ENCODE measurements at places on chromosomes 7 and 10.

DNA sequence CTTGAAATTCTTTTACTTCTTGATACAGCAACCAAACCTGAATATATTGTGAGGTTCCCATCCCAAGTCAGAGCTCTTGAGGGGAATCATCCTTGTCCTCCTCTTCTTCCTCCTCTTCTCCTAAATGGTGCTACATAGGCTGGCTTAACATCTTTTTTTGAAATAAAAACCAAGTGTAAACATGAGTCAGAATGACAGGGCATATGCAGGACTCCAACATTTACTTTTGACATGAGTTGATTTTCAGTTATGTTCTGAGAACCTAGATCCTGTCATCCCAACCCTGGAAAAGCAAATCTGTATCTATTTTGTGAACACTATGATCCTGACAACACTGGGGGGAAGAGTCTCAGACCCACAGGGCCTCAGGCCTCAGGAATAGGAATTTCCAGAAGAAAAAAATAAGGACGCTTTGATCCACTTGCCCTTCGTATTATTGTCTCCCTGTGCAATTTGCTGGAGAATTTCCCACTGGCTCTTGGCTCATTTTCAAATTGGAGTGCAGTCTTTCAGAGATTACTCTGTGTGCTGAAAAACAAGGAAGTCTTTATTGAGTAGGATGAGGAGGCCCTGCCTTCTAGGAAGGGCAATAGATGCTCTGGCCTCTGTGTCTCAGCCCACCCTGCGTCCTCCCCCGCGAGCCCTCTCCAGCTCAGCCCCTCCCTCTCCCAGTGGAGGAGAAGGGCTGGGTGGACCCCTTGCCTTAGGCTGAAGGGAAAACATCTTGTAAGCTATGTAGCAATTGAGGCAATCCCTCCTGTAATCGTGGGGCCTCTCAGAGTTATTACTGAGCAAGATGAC lies 121.6 kb downstream of the CREB5 start:
- DNase-seq, result no peak

DNA sequence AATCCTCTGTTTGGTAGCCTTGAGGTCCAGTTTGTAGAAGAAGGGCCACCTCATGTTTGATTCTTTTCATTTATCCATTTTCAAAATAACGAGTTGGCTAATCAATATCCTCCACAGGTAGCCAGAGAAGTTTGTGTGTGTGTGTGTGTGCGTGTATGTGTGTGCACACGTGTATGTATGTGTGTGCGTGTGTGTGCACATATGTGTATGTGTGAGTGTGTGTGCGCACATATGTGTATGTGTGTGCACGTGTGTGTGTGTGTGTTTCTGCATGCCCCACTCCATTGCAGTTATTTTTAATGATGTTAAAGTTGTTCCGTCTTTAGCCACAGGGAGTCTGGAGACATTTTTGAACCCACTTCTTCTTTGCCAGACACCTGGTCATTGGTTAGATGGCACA lies 112.8 kb upstream of the PRKCQ start:
- no peak for DNase-seq

- DNase-seq, result no peak
These were observed 218.9 kb downstream of the DOCK4 start for GRCh38 chr7:111987115-111987826.

DNA sequence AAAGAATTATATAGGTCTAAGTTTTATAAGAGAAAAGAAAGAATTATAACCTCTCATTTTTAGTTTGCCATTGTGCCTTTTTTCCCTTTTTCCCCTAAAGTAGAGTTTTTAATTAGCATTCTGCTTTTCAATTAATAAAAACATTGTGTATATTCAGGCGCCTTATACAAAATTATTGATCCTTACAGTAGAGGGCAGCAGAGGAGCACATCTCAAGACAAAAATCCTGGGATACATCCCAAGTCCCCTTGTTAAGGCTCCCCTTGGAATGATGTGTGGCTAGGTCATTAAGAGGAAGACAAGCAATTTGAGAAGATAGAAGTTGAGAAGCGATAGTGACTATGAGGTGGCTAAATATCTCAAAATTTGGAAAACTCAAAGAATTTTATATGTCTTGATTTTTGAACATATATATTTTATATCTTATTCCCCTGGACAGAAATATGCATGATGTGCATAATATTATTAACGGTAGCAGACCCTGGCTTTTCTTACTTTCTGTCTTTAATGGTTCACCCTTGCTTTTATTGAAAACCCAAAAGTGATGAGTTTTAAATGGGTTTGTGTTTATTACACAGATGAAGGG lies 19.1 kb upstream of the TPK1 start:
- DNase-seq, result no peak

DNA sequence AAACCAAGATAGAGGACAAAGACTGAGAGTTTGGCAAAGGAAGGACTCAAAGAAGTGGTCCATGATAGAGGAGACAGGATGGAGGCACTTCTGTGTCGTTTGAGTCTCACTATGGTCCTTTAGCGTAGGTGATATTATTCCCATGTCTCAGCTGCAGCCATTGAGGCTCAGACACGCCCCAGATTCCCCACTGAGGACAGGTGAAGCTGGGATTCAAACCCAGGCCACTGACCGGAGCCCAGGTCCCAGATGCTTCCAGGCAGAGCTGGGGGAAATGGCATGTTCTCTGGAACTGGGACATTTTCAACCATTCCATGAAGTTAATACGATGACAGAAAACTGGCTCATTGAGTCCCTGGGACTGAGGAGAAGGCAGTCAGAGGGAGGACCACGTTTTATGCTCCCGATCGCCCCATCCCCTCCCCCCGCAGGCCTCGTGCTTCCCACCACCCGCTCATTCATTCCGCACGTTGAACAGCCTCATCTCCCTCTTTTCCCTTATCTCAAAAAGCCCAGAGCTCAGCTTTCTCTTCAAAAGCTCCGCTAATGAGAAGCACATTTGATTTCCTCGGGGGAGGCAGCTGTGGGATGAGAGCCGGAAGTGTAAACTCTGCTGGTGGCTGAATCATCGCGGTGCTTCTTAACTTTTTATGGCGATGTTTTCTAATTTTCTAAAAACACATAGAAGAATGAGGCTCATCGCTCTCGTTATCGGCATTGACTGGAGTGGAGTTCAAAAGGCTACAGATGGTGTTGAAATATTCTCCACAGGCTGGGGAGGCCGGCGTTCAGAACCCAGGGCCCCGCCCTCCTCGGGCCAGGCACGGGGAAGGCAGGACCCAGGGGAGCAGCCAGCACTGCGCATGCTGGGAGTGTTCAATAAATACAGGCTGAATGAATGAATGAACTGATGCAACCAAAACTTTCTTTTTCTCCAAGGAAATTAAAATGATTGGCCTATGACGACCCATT lies 64.0 kb downstream of the OAT start:
- DNase-seq, result peak; percentile 82

DNA sequence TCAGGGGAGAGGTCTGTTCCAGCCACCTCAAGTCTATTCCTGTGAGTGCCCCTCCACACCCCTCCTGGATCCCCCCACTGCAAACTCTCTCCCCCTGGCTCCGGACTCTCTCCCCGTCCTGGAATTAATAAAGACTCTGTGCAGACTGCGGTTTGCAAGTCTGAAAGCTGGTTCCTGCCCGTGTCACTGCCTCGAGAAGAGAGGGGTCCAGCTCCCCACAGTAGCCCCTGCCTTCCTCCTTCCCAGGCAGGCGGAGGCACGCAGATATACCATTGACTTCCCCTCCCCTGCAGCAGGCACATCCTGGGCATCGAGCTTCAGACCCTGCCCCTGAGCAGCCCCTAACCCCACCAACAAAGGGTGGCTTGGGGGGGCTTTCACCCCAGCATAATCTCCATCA lies 2.2 kb upstream of the ELN start:
- DNase-seq, result no peak

- DNase-seq, result no peak
These were observed 38.1 kb downstream of the FAM107B start for GRCh38 chr10:14736600-14737081.

DNA sequence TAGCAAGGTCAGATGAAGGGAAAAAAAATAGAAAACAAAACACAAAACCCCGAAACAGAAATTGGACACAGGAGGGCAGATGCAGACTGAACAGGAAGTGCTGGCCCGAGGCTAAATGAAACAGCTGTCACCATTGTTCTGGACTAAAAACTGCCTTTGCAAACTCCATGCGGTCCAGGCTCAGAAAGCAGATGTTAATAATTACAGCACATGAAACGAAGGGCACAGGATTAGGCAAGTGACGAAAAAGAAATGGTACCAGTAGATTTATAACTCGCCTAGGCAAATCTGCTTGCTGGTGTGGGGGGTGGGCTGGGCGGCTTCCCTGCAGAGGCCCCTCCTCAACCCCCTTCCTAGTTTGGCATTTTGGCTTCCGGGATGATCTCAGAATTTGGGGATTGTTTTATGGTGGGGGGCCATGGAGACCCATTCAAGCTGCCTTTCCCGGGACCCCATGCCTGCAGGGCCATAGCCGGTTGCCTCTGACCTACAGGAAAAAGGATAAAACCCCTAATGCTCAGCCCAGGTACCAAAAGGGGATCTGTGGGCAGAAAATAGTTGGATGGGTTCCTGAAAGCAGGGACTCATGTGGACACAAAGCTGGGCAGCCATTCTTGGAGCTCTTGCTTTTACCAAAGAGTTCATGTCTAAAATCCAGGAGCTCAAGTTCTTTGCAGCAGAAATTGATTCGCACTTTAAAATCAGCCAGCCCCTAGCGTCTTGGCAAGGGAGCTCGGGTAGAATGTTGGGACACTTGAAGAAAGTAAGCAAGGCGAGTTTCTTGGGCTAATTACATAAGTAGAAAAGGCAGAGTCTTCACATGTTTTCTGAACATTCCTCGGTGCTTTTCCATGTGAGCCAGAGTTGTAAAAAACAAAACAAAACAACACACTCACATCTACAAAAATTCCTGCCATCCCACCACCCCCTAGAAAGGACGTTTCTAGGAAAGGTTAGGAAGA lies 39.0 kb upstream of the EMX2 start:
- DNase-seq, result peak; percentile 21

DNA sequence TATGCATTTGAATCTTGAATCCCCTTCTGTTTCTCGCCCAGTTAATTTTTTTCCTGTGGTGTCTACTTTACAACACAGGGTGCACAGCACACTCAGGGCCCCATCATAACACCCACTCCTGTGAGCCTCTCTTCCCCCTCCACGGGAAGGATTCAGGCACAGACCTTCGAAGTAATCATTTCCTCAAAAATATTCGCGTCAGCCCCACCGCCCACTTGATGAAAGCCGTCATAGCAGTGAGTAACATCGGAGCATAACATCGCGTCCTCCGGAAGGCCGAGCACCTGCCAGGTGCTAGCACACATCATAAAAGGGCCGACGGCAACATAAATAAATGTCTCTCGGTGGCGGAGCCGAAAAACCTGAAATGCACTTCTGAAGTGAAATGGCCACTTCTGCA lies 201.7 kb upstream of the ADARB2 start:
- DNase-seq, result no peak

- no peak for DNase-seq
These were observed 78.6 kb downstream of the TNS3 start for GRCh38 chr7:47503281-47503680.

DNA sequence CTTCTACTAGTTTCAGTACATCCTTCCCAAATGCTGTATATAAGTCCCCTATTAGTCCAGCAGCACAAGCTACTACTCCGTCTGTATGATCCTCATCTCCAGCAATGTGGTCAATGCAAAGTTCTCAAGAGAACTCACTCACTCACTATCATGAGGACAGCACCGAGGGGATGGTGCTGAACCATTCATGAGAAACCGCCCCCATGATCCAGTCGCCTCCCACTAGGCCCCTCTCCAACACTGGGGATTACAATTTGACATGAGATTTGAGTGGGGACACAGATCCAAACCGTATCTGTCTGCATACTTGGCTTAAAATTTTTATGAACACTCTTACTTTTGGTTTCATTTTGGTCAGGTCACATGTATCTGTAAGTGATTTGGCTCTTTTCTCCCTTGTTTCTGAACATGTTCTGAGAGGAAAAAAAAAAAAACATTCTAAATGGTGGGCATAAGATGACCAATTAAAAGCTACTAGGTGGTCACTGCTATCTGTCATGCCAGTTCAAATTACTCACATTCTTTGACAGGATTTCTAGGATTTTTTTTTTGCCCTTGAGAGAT lies 60.1 kb downstream of the ZNF783 start:
- DNase-seq, result no peak

GRCh38 chr10:36171953-36172940 lies 530.2 kb upstream of the FZD8 start:
- no peak for DNase-seq

DNA sequence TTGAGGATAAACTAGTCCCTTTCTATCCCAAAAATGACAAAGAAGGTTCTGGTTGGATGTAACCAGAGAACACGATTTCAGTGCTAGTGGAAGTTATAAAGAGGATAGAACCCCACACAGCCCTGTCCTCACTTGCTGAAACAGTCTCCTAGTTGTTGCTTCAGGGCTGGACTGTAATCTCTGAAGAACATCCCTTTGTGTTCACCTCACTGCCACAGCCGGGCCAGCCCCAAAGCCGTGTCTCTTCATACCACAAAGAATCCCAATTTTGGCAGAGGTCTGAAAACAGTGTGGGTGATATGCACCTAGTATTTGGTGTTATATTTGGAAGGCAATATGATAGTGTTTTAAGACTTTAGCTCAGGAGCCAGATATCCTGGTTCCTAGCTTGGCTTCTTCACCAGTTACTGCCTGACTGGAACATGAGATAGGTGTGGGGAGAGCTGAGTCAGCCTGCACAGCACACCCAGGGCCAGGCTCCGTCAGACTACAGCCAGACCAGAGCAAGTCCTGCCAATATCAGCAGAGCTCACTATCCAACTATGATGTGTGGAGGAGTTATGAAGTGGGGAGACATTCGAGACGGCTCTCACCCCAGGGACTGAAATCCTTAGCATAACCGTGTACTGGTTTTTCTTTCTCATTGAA lies 21.2 kb downstream of the CYP3A4 start:
- DNase-seq, result no peak

DNA sequence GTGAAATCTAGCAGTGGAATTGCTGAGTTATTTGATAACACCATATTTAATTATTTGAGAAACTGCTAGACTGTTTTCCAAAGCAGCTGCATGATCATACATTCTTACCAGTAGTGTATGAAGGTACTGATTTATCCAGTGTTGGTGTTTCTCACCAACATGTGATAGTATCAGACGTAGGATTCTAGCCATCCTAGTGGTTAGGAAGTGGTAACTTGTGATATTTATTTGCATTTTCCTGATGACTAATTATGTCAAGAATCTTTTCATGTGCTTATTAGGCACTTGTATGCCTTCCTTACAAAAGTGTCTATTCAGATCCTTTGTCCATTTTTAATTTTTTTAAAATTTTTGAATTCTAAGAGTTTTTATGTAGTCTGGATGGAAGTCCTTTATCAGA lies 54.2 kb upstream of the PLXDC2 start:
- DNase-seq, result no peak

GRCh38 chr10:110857265-110858171 lies 14.2 kb upstream of the PDCD4 start:
- DNase-seq, result no peak

GRCh38 chr7:50838675-50839377 lies 56.1 kb upstream of the GRB10 start:
- no peak for DNase-seq

DNA sequence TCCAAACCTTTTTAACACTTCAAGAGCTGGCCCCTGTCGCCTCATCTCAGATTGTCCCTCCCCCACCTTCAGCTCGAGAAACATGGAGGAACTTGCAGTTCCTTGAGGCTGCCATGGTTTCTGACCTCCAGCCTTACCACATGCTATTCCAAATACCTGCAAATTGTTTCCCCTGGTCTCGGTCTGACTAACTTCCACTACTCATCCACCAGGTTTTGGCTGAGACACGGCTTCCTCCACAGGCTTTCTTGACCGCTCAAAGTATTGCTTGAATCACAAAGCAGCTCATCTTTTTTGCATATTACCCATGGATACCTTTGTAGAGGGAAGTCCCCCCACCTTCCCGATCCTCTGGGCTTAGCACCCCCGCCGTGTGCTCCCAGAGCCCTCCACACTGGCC lies 5.2 kb upstream of the SAMD8 start:
- no peak for DNase-seq

GRCh38 chr7:30353532-30353931 lies 69.1 kb downstream of the ZNRF2 start:
- DNase-seq, result no peak
